ENCODE measurements at places on chromosomes 11 and 22.

GRCh38 chr11:134250675-134251074 lies 2.5 kb downstream of the THYN1 start:
- DNase-seq: no peak

DNA sequence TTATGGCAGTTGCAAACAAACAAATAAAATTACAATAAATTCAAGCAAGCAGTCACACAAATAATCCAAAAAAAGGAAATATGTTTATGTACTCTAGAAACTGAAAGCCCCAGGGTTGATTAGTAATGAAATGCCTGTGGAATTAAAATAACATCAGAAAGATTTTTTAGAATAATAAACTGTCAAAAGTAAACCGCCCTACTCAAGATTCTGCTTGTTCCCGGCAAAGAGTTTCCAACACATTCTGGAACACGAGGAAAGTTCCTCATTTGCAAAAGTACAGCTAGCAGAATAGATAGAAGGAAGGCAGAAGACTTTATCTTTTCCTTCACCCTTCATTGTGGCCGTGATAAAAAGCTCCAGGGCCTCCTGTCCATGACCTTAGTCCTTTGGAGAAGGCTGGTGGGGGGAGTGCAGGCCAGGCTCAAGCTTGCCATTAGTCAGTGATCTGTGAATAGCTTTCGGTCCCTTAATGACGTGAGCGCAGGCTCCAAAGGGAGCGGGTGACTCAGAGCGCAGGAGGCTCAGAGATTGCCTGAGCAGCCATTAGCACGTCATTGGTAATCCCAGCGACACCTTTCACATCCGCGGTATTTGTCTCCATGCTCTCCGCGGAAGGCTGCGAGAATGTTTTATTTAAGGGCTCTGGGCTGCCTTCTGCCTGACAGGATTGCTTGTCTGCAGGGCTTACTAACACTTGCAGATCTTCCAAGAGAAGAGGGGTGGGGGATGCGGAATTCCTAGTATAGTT lies 458.3 kb downstream of the METTL15 start:
- no peak for DNase-seq

GRCh38 chr22:39302431-39302960 lies 16.9 kb downstream of the RPL3 start:
- DNase-seq: no peak

DNA sequence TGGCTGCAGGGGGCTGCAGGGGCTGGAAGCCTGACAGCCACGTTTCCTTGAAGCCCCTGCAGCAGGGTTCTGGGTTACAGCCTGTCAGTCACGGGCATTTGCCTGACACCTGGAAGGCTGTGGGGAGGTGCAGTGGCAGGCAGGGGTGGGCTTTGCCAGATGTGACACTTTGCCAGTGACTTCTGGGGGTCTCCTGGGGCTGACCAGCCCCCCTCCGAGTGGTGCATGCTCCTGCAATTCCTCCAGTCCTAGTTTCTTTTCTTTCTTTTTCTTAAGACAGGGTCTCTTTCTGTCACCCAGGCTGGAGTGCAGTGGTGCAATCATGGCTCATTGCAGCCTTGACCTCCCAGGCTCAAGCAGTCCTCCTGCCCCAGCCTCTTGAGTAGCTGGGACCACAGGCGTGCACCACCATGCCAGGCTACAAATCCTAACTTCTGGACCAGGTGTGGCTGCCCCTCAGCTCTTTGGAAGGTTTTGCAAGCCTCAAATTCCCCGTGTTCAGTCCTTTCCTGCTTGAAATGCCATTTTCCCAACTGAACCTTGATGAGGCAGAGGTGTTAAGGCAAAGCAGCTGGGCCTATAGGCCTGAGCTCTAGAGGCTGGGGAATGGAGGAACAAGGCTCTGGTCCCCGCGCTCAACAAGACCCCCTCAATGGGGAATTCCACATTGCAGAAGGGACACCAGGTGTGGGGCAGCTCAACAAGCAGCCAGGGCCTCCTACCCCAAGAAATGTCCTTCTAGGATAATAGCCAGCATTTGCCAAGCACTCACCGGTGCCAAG lies 20.2 kb upstream of the CHKA start:
- no peak for DNase-seq

GRCh38 chr22:35476341-35476740 lies 64.3 kb upstream of the RASD2 start:
- no peak for DNase-seq

GRCh38 chr11:101718402-101718801 lies 134.6 kb upstream of the TRPC6 start:
- no peak for DNase-seq

- no peak for DNase-seq
These were observed 130.1 kb downstream of the TRPC6 start for GRCh38 chr11:101453682-101454081.

Measured in activated naive CD4-positive, alpha-beta T cell (primary cell).